H54 (cell line): ENCODE measurements at places on chromosomes 11 and 22.

DNA sequence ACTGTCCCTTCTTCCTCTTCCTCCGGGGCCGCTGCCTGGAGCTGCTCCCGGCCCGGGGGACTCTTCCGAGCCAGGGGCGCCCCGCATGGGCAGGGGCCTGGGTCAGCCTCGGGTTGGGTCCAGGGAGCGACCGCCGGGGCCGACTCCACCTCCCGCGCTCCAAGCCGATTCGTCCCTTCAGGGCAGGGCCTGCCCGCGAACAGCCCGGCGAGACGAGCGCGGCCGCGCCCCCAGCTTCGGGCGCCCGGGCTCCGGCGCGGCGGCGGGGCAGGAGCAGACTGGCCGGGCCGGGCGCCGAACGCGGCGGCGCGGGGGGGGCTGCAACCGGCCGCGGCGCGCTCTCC is at the start of gene LARGE1:
Gene LARGE1, minus strand, starts transcription at position 280 of the 344 bp plus-strand sequence.
- DNase-seq, result no peak

- DNase-seq, result no peak
Observed at GRCh38 chr22:31284281-31285155, 7.8 kb downstream of the PIK3IP1 start.

DNA sequence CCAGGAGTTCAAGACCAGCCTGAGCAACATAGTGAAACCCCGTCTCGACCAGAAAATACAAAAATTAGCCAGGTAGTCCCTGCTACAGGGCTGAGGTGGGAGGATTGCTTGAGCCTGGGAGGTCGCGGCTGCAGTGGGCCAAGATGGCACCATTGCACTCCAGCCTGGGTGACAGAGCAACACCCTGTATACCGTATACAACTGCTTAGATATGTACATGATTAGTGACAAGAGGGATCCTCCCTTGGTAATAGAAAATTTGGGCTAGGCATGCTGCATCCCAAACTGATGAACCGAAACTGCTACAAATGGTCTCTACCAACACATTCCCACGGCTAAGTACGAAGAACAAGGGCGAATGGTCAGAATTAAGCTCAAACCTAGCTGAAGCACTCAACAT is 12.2 kb upstream of the SLC37A4 start:
- no peak for DNase-seq

DNA sequence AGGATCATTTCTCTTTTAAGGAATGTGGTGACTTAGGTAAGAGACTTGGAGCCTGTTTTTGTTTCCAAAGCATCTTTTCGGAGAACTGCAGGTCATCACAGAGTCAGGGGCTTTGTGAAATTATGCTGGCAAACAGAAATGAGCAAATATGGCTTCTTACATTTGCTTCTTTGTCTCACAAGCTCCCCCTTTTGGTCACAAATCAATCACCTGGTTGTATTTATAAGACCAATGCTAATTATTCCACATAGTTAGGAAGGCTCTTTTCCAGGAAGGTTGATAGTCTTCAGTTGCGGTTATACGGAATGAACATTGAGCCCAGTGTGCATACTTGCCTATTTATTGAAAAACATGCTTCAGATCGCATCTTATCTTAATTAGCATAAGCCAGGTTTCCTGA is 34.6 kb upstream of the CEP126 start:
- DNase-seq, result no peak

GRCh38 chr11:4068962-4069361 is 25.6 kb upstream of the RRM1 start:
- DNase-seq, result no peak

DNA sequence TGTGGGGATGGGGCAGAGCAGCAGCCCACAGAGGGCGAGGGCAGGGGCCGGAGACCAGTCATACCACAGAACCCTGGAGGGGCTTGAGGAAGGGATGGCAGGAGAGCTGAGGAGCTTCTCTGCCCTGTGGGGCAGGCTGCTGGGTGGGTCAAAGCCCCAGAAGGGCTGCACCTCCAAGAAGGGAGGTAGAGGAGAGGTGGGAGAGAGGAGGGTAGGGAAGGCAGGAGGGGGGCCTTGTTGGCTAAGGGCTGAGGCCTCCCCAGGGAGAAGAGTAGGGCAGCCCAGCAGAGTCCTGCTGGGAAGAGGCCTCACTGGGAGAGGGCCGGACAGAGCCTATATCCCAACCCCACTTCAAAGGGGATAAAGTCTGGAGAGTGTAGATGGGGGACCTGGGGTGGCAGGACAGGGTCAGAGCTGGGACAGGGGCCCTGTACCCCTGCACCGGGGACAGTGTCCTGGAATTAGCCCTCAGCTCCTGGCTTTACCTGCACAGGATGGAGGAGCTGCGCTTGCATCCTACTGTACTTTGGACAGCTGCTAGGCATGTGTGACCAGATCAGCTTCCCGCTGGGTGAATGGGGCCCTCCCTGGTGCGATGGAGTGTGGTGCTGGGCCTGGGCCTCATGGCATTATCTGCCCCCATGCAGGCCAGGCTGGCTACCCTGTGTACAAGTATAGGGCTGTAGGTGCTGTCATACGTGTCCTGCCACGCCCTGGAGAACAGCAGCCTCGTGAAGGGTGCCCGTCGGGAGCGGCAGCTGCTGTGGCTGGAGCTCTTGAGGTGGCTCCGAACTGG is 7.3 kb downstream of the DGCR6L start:
- DNase-seq, result no peak
